Left kidney (tissue), 8 donors: ENCODE measurements at places on chromosomes 3 and 15. TPM values are rescaled to one million over a fixed set of nuclear protein-coding genes. Genes with fewer than 3 reads are reported as not detected.

TLR9 gene
- 0.18 TPM for polyA plus RNA-seq

GRCh38 chr3:39911465-39912309 lies 102.3 kb downstream of the MYRIP start:
- DNase-seq = no peak

VGLL3 gene
- polyA plus RNA-seq = 5.0 TPM

CYP8B1 gene
- 1.3 TPM for polyA plus RNA-seq

DNA sequence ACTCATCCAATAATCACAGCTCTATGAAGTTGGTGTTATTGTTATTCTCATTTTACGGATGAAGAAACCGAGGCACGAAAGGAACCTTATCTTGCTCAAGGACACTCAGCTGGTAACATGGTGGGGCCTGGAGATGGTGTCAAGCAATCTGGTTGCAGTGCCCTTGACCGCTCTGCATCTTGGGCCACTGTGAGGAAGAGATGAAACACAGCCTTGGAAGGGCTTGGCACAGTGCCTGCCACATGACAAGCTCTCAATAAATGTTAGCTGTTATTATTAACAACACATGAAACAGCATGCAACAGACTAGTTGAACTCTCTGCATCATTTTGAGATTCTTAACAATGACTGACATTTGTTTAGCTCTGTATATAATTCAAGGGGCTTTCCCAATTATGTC lies 10.1 kb upstream of the ITGA11 start:
- no peak for DNase-seq

- no peak for DNase-seq
Observed at GRCh38 chr3:107208796-107209195, 168.4 kb upstream of the CCDC54 start.

DNA sequence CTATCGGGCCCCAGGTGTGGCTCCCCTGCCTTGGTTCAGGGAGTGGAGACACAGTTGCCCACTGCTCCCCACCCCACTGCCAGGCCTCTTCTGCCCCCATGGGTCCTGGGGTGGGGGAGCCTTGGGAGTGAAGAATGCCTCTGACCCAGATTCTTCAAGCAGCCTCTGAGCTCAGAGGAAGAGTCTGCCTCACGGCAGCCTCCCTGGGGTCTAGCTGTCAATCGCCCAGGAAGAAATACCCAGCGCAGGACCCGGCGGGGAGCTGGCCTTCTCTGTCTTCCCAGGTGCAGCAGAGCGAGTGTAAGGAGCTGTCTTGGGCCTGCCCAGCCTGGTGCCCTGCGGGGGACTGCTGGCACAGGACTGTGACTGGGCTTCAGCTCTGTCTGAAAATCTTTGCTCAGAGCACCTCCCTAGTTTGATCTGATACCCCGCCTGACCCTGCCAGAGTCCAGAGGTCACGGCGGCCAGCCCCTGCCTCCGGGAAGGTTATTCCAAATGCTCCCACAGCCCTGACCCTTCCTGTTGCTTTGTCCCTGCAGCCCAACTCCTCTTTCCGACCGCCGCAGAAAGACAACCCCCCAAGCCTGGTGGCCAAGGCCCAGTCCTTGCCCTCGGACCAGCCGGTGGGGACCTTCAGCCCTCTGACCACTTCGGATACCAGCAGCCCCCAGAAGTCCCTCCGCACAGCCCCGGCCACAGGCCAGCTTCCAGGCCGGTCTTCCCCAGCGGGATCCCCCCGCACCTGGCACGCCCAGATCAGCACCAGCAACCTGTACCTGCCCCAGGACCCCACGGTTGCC lies 11.0 kb downstream of the ANKRD63 start:
- DNase-seq = no peak

GRCh38 chr3:54349231-54349652 lies 226.9 kb downstream of the CACNA2D3 start:
- DNase-seq = no peak

CCDC13 gene
- polyA plus RNA-seq = 3.8 TPM

DNA sequence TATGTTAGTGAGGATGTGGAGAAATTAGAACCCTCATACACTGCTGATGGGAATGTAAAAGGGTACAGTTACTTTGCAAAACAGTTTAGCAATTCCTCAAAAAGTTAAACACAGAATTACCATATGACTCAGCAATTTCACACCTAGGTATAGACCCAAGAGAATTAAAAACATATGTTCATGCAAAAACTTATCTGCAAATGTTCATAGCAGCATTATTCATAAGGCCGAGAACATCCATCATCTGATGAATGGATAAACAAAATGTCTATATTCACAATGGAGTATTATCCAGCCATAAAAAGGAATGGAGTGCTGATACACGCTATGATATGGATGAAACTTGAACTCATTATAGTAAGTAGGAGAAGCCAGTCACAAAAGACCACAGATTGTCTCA lies 10.3 kb downstream of the SEC13 start:
- no peak for DNase-seq

CEP63 gene
- polyA plus RNA-seq = 44.4 TPM
